ENCODE measurements at places on chromosomes 6 and 20. TPM values are rescaled to one million over a fixed set of nuclear protein-coding genes. Genes with fewer than 3 reads are reported as not detected.

OR2B6 gene
- total RNA-seq, result not detected

DNA sequence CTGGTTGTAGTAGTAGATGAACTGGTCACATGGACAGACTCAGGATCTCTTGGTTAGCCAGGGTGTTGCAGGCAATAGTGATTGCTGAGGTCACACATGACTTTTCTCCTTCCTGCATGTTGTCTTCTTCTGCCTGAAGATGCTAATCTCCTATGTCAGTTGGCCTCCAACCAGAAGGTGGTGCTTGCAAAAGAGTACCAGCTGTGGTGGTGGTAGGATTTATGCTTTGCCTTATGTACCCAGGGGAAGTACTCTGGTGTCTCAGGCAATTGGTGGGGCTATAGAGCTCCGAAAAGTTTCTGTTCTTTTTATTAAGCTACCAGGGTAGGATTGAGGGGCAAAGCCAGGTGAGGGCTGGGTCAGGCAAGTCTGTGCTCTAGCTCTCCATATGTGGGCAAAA lies 98.5 kb downstream of the CARMIL1 start:
- no peak for DNase-seq

AGER gene
- total RNA-seq, result 2.7 TPM

GRCh38 chr20:2871111-2871465 lies 2.2 kb upstream of the PTPRA start:
- peak; percentile 45 for DNase-seq

DNA sequence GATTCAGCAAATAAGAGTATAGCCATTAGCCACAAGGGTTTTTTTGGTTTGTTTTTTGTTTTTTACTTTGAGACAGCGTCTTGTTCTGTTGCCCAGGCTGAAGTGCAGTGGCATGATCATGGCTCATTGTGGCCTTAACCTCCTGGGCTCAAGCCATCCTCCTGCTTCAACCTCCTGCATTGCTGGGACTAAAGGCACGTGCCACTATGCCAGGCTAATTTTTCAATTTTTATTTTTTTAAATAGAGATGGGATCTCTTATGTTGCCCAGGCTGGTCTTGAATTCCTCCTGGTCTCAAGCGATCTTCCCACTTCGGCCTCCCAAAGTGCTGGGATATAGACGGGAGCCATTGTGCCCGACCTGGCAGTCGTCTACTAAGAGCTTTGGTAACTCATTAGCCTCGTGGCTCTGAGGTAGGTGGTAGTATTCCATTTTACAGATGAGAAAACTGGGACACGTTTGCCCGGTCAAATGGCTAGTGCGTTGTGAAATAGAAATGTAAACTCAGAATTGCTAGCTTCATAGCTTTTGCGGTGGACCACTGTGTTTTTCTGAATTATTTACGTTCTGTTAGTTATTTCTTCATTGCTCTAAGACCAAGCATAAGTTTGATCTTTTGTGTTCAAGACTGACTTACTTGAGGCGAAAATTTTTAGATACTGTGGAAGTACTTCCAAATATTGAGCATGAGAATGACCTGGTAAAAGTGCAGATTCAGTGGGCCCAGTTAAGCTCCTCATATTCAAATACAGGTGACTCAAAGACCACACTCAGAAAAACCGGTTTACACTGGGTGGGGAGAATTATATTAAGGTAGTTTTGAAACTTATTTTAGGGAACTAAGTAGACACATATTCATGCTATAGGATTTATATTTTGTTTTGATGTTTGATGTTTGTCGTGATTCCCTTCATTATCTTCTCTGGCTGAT lies 2.1 kb downstream of the PANK2 start:
- DNase-seq, result no peak

TMEM244 gene
- total RNA-seq, result 4.2 TPM
